ENCODE measurements at places on chromosomes 6 and 20.

DNA sequence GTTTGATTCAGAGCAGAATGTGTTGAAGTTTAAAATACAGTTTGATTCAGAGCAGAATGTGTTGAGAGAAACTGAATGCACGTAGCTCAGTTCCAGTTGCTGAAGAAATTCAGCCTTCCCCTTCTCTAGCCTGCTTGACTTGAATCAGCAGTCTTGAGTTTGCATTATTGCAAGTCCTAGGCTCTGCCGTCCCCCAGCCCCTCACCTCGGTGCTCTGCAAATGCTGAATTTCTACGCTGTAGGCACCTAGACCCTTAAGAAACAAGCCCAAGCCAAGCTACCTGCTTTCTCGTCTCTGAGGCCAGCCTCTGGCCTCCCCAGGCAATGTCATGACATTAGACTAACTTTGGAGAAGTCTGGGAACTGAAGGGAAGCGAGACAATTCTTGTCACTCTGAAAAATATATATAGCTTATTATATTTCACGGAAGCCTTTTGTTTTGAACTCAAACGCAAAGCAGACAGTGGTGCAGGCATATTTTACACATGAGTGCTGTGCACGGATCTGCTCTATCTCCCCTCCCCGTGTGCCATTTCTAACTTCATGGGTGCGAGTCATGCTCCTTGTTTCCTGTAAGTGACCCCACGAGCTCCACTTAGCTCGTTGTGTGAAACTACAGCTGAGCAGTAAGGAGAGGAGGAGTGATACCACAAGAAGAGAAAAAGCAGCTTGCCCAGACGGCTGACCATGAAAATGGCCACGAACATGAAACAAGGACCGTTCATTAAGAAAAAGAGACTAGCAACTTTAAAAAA, 71.4 kb upstream of the DUSP22 start:
- DNase-seq: no peak

- DNase-seq: no peak
Observed at GRCh38 chr6:106387875-106388274, 27.4 kb downstream of the CRYBG1 start.

GRCh38 chr6:154732538-154733182, 556 bp upstream of the SCAF8 start:
- no peak for DNase-seq

- no peak for DNase-seq
Observed at GRCh38 chr6:6260196-6260722, 60.2 kb downstream of the F13A1 start.

DNA sequence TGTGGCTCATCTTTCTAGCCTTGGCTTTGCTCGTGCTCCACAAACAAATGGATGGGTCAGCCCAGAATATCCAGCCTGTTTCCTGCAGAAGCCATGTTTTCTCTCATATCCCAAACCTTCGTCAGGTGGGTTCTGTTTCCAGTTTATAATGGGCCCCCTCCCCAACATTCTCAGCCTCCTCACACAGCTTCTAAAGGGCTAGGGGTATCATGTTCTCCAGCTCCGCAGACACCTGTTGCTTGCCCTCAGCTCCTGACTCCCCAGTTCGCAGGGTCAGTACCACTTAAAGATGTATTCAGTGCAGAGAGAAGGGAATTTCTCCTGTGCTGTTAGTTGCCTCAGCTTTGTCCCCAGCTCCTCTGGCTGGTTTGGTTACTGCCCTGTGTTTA, 447.3 kb upstream of the JARID2 start:
- no peak for DNase-seq

DNA sequence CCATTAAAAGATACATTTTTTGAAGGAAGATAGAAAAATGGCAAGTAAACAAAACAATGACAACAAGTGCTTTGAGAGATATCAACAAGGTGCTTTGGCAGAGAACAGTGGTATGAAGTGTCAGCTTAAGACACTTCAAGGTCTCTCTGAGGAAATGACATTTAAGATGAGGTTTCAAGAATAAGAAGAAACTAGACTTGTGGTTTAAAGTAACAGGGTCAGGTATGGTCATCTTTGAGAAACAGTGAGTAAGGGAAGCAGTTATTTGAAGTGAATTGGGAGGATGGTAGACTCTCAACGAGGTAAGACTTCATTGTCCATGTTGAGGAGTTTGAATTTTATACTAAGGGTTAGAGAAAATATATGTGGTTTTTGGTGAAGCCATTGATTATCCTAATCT, 77.8 kb downstream of the SYCP2L start:
- DNase-seq: no peak

DNA sequence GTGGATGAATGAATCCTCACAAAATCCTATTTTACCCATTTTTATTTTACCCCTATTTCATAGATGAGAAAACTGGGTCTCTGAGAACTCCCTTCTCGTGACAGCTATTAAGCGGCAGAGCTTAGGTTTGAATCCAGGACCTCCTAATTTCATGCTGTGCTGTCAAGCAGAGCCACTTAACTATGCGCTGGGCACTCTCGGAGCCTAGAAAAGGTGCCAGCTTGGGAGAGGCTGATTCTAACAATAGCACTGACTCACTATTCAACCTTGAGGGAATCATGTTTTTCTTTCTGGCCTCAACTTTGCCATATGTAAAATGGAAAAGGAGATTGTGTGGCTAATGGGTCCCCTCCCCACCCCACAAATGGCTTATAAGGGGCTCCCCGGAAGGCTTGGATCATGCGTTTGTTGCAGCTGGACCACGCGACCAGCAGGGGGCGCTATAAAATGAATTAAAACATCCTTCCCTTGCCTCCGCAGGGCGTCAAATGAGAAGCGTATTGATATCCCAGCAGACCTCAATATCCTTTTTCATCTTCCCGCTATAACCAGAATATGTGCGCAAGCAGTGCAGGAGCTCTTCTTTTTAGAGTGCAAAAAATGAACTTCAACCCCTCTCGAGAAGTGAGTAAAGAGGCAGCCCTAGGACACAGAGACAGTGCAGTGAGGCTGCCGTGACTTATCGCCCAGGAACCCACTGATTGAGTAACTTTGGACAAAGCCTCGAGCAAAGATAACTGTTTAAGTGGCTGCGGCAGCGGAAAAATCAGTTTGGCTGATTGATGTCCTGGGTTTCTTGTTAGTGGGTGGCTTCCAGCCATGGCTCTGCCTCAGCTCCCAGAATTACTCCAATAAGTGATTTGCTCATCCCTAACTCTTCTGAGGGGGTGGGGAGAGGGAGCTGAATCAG, 12.8 kb upstream of the PDYN start:
- DNase-seq: no peak

DNA sequence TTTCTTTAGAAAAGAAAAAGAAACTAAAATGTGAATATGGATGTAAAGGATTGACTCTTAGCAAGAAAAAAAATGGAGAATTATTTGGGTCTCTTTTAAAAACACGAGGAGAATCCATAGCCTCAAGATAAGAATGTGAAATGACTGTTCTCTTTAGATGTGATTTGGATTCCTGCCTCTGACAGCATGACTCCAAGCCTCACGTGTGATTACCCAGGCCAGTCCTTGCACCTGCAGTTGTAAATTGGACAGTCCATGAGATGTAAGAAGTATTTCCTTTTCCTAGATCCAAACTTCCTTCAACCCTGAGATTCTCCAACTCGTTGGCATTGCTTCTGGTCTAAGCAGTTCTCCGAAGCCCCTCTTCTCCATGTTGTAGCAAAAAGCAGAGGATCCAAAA, 31.9 kb downstream of the SLC2A12 start:
- DNase-seq: no peak

GRCh38 chr6:102389994-102390393, 996.5 kb downstream of the GRIK2 start:
- DNase-seq: no peak

DNA sequence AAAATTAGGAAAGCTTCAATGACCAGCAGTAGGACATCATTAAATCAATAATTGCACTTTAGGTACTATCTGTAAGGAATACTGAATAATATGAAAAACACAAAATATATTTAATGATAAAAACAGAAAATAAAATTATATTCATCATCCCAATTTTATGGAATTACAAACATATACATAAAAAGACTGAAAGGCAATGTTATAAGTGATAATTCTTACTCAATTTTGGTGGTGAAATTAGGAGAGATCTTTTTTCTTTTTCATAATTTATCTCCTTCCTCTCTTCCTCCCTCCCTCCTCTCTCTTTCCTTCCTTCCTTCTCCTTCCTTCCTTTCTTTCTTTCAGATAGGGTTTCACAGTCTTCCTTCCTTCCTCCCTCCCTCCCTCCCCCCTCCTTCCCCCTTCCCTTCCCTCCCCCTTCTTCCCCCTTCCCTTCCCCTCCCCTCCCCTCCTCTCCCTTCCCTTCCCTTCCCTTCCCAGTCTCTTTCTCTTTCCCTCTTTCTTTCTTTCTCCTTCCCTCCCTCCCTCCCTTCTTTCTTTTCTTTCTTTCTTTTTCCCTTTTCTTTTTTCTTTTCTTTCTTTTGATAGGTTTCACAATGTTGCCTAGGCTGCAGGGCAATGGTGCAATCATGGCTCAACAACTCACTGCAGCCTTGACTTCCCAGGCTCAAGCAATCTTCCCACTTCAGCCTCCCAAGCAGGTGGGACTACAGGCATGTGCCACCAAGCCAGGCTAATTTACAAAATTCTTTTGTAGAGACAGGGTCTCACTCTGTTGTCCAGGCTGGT, 36.8 kb downstream of the RSPH3 start:
- DNase-seq: no peak

DNA sequence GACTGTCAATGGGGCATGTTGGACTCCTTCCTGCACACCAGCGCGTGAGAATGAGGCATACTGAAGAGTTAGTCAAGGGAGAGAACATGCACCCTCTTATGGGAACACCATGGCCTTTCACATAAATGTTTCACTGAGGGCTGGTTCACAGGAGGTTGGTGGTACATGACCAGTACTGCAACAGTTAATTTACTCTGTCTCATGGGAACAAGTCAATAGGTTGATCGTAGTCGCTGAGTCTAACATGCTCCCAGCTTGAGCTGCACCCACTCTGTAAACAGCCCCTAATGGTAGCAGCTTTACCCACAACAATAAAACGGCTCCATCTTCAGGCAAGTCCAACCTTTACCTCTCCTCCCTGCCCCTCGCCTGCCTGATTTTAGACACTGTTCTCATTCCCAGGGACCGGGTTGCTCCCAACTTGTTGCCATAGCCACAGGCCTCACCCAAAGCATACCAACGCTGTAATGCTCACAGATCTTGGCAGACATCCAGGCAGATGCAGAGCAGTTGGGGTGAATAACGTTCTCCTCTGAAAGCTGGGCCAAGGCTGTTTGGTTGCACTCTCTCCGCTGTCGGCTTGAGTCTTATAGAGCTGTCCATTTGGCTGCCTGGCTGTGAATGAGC, 111.3 kb downstream of the LY86 start:
- DNase-seq: no peak

DNA sequence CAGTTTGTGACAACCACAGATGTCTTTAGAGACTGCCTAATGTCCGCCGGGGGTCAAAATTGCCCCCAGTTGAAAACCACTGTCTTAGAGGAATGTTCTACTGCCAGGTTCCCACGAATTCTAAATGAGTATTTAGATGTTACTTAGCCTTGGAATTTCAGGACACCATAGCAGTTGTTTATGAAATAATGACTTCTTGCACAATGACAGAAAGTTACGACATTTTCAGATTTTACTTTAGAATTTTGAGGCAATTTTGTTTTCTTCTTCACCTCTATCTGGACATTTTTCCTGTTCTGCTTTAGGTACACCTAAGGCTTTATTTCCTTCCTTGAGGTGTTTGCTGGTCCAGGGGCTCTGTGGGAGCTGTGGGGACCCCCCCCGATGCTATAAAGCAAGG, 83.4 kb downstream of the CCDC170 start:
- DNase-seq: no peak

DNA sequence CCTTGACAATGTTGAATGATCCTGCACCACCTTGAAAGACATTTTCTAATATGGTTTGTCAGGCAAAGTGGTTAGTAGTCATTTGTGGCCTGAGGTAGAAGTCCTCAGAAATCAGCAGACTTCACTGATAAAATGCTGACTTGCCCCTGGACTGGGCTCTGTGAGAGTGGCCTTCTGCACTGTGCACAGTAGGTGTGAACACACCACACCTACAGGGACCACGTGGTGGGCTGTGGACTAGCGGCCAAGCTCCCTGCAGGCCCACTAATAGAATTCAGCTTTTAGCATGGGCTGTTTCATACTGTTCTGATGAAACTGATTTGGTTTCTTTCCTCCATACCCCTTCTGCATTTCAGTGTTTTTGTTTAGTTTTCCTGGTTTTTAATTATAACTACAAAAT, 7.3 kb downstream of the BPHL start:
- DNase-seq: no peak

GRCh38 chr20:44035924-44036323, 121.3 kb downstream of the TOX2 start:
- no peak for DNase-seq

- no peak for DNase-seq
Observed at GRCh38 chr20:49320460-49320859, 42.6 kb upstream of the ZNFX1 start.

DNA sequence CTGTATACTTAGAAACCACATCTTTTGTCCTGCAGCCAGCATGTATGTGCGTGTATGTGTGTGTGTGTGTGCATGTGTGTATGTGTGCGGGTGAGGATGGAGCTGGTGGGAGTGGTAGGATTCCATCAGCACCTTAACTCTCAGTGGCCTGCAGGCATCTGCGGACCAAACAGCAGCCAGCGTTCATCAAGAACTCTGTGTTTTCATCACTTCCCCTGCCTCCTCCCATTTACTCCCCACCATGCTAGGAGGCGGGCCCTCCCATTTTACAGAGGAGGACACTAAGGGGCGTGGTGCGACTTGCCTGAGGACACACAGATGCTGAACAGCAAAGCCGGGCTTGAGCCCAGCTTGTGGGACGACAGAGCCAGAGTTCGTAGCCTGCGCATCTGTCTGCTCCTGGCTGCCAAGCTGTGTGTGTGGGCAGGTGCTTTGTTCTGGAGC, 8.9 kb downstream of the VSTM2L start:
- DNase-seq: no peak

DNA sequence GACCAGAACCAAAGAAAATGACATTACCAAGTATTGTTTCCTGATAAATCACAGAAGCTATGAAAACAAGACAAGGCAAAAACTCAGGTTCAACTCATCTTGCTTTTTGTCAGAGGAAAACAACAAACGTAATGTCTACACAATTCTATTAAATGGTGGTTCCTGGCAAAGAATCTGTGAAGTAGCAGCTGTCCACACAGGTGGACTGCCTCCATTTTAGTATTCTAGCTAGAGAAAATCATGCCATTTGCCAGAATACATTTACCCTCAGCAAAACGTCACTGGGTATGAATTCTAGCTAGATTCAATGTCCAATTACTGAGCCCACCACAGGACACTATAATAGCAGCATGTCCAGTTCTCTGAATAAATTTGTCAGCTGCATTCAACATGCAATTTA, 125.4 kb downstream of the ADGRB3 start:
- no peak for DNase-seq

Measured in T-helper 1 cell (primary cell).